ENCODE measurements at places on chromosomes 7 and 10.

- DNase-seq = no peak
Observed at GRCh38 chr7:81462672-81463071, 307.2 kb downstream of the HGF start.

DNA sequence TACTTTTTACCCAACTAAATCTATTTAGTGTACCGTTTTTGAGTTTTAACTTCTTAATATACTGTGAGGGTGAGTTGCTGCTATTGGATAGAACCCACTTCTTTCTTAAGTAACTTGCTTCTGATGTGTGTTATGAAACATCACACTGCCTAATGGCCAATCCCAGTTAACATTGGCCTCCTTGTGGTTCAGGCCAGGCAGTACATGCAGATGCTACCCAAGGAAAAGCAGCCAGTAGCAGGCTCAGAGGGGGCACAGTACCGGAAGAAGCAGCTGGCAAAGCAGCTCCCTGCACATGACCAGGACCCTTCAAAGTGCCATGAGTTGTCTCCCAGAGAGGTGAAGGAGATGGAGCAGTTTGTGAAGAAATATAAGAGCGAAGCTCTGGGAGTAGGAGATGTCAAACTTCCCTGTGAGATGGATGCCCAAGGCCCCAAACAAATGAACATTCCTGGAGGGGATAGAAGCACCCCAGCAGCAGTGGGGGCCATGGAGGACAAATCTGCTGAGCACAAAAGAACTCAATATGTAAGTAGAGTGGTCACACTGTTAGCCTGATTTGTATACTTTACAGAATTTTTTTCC, 39.7 kb downstream of the TES start:
- DNase-seq = no peak

DNA sequence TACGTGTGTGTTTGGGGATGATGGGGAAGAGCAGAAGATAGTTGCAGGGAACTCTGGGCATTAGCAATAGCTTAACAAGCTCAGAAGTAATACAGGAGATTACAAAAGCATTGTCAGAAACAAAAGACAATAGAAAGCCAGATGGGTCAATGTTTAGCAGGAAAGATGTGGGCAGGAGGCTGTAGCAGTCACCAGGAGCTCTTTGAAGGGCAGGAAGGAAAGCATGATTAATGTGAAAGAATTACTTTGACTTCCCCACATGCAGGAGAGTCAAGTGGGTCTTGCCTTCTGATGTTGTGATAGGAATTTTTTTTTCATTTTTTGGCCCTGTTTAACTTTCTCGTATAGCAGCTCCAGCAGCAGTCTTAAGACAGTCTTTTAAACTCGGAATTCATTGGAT, 6.0 kb upstream of the SMNDC1 start:
- no peak for DNase-seq

GRCh38 chr10:44369854-44370253, 15.0 kb downstream of the CXCL12 start:
- DNase-seq = no peak

DNA sequence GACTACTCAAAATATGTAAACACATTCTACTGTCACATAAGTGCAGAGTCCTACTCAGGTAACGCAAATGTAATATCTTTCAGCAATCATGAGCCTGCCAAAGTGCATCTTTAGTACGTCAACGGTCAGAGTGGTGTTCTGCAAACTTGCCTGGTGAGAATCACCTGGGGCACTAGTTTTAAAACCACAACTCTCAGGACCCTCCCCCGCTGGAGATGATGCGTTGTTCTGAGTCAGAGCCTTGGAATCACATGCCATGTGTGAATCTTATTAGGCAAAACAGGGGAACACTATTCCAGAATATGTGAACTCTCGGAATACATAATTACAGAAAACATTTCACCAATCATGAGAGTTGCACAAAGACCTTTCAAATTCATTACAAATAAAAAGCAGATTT, 115.7 kb downstream of the TPK1 start:
- no peak for DNase-seq

DNA sequence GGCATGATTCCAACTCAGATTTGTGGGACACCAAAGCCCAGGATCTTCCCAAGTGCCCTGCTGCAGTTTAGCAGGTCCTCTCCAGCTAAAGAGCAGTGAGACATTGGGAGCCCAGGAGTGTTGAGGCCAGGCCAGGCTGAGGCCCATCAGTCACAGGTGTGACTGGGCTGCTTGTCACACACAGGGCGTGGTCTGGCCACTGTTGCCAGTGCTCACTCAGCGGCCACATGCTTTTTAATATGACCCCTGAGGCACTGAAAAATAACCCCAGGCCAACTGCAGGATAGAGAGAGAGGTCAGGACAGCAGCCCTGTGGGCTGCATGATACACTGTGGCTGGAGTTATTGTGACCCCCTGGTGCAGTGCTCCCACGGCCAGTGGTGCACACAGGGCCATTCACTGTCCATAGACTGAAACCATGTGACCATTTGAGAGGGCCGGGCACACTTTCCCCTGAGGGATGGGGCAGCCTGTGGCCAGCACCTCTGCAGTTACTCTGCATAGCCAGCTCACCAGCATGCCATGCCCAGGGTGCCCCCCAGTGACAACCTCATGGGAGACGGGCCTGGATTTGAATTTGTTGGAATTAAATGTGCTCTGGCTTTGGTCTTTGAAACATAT, 4.2 kb downstream of the GDF2 start:
- DNase-seq = no peak

GRCh38 chr10:22701132-22701826, 13.1 kb downstream of the PIP4K2A start:
- DNase-seq = no peak

GRCh38 chr7:26337232-26337865, 45.7 kb downstream of the SNX10 start:
- no peak for DNase-seq

DNA sequence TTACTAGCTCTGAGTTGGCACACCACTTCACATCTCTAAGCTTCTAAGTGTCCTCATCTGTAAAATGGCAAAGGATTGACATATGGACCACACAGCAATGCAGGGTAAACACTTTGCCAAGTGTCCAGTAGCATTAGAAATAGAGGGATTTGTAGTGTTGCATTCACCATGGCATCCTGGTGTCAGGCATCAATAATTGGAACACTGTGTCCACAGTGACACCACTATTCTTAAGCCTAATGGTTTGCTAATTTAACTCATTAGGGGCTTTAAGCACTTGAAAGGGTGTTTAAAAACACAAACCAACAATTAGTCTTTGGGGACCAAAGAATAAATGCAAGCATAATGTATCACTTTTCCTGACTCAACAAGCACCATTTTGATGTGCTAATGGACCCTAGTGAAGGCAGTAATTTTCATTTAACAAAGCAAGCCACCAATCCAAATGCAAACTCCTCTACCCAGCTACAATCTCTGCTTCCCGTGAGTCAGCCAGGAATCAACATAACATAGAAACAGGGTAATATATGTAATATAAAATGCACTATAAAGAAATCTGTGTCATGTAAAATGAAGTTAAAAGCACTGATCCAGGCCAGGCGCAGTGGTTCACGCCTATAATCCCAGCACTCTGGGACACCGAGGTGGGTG, 75.9 kb downstream of the FAM204A start:
- DNase-seq = no peak

DNA sequence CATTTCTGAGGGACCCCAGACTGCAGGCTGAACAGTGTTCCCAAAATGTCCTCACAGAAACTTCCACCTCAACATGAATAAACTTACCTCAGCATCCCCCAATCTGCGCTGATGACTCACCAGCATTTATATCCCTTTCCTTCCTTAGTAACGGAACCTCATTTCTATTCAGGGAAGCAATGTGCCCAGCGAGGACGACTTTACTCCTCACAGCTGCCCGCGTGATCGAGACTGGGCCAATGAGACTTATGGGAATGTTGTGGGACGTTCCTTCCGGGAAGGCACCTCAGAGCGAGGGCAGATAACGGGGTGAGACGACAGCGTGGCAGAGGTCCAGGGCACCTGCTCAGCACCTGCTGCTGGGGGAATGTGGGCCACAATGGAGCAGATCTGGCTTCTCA, 73.1 kb upstream of the CAMK2B start:
- no peak for DNase-seq

All from T-cell (primary cell).